ENCODE measurements at places on chromosomes 5 and 9. TPM values are rescaled to one million over a fixed set of nuclear protein-coding genes. Genes with fewer than 3 reads are reported as not detected.

- DNase-seq = no peak
Measured at GRCh38 chr9:105341434-105342146, 97.1 kb downstream of the SLC44A1 start.

DNA sequence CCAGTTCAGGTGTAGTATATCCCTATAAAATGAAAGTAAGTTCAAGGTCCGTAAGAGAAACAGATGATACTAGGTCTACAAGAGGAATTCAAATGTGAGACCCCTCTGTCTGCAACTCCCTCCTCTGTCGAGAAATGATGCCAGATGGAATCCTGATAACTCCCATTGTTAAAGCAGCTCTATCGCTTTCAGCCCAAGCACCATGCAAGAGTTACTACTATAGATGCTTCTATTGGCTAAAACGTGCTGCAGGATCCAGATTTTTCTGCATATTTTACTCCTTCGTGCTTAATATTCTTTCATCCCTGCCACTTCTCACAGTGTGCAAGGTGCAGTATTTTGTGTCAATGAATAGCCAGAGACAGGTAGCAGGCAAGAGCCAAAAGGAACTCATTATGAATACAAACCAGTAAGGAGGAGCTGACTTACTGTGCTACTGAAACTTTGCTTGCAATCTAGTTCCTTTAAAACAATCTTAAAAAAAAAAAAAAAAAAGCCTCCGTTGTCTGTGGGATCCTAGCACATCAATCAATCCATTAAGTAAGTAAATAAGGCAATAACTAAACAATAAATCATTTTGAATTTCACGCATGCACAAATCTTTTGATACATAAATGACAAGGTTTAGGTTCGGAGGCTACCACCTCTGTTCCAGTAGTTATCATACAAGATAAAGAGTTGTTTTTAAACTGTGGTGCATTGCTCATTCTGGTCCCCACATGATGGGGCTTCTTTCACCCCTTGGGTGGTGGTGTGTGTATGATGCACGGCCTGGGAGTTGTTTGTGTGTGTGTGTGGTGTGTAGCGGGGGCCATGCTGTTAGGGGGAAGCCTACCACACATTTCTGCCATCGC lies 151.1 kb upstream of the MPDZ start:
- no peak for DNase-seq

- DNase-seq = no peak
Measured at GRCh38 chr5:147560718-147561331, 51.0 kb upstream of the DPYSL3 start.

DNA sequence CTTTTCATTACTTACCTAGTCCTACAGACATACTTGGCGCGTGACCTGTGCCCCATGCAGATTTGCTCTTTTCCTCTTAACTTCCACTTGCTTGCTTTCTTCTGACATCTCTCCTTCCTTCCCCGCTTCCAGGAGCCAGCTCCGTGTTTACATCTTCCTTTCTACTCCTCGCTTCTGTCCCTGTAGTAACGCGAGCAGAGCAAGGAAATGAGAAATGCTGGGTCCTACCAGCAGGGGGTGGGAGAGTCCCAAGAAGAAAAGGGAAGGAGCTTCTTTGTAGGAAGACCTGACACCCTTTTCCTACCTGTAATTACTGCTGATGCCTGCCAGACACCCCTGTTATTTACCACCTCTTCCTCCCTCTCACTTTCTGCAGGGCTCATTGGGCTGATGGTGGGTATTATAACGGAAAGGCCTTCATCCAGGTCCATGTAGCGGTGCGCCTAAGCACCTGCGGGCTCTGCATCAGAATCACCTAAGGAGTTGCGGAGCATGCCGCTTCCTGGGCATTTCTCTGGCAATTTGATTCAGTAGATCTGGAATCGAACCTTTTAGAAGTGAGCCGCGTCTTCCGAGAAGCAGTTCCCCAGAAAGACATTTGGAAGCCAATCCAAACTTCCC lies 1260.8 kb upstream of the WWC1 start:
- no peak for DNase-seq

GRCh38 chr5:55232271-55232984 lies 980 bp downstream of the CCNO start:
- DNase-seq = no peak

CNTNAP3B gene
- polyA plus RNA-seq = 1.2 TPM

TLX3 gene
- polyA plus RNA-seq = not detected

GRM6 gene
- 0.01 TPM for polyA plus RNA-seq
